Effector memory CD4-positive, alpha-beta T cell (primary cell): ENCODE measurements at places on chromosomes 3 and 15.

GRCh38 chr15:31360158-31360561, 33.5 kb downstream of the KLF13 start:
- no peak for DNase-seq

GRCh38 chr3:101884776-101885175, 35.5 kb downstream of the NFKBIZ start:
- DNase-seq: no peak

DNA sequence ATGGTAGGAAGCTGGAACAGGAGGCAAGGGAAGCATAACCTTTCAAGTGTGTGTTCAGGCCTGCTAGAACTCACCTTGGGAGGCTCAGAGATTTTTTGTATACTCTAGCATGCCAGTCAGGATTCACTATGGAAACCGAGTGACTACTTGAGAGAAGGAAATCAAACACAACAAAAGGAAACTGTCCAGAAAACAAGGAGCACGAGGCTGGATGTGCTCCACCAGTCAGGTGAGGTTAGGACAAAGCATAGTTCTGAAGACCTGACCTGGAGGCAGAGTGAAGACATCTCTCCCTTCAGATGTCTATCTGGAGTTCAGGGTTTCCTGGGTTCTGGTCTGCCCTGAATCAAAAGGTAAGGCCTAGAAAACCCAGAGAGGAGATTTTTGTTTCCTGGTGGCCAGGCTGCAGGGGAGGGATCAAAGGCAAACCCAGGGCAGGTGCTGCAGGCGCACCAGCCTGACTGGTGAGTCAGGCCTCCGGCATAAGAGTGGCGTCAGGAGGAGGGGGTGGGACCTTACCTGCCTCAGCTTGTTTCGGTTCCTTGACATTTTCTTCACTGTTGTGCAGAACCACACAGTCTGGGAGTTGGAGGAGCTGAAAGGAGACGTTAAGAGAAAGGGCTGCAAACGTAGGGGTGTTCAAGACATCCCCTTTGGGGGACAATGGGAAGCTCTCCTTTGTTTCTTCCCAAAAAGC, 52.2 kb upstream of the OSBPL11 start:
- DNase-seq: no peak

DNA sequence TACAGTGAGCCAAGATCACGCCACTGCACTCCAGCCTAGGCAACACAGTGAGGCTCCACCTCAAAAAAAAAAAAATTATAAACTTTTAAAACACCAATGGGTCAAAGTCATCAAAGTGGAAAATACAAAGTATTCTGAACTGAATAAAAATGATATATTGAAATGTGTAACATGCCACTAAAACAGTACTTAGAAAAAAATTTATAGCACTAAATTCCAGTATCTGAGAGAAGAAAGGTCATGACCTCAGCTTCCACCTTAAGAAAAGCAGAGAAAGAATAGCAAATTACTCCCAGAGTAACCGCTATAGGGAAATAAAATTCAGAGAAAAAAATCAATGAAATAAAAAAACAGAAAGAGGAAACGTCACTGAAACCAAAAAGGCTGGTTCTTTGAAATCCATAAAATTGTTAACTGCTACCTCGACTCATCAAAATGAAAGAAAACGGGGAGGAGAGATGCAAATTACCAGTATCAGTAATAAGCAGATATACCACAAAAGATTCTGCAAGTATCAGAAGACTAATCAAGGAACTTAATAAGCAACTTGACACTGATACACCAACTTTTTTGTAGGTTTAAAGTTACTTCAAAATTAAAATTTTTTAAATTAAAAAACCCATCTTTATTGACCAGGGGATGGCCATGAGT, 20.8 kb downstream of the ATP13A3 start:
- no peak for DNase-seq

DNA sequence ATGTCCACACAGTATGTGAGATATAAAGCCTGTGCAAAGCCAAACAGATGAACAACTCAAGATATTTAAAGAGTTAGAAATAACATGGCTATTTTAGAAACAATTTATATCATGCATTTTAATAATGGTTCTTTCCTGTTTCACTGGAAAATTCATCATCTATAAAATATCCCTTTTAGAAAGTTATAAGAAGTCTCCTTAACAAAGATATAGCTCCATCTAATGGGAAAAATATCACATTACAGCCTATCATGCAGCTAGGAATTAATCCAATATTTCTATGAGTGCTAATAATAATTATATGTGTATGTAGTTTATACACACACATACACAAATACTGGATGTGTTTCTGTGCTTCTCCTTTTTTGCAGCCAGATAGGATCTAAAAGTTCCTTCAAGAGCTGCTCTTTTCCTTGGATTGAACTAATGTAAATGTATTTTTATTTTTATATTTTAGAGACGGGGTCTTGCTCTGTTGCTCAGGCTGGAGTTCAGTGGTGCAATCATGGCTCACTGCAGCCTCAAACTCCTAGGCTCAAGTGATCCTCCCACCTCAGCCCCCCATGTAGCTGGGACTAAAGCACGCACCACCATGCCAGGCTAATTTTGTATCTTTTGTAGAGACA, 21.6 kb downstream of the RPL22L1 start:
- no peak for DNase-seq

- DNase-seq: no peak
Measured at GRCh38 chr15:42707873-42708544, 28.9 kb downstream of the CDAN1 start.

- DNase-seq: peak; percentile 79
Measured at GRCh38 chr15:41894791-41895463, 1.1 kb upstream of the SPTBN5 start.

- DNase-seq: no peak
Measured at GRCh38 chr3:24220859-24221657, 273.6 kb downstream of the THRB start.

- no peak for DNase-seq
Measured at GRCh38 chr3:41679374-41679773, 282.5 kb downstream of the ULK4 start.

DNA sequence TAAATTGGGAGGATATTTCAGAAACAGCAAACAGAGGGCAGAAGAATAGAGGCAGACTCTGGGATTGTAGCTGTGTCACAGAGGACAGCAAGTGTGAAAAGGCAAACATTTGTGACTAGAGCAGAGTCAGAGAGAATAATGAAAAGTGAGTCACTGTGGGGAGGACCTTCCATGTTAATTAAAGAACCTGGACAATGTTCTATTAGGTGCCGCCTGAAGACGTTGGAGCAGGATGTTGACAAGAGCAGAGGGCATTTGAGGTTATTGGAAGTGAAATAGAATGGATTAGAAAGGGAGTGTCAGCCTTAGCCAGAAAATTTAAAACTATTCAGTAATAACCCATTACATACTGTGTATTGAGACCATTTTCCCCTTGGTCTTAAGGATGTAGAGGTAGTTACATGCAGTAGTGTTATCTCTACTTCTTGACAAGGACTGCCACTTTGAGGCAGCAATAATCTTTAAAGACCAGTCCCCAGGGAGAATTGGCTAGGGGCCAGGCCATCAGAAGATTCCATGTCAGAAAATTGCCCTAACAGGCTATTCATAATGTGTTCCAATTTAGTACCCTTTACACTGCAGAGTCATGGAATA, 5.8 kb downstream of the ACKR2 start:
- DNase-seq: no peak

DNA sequence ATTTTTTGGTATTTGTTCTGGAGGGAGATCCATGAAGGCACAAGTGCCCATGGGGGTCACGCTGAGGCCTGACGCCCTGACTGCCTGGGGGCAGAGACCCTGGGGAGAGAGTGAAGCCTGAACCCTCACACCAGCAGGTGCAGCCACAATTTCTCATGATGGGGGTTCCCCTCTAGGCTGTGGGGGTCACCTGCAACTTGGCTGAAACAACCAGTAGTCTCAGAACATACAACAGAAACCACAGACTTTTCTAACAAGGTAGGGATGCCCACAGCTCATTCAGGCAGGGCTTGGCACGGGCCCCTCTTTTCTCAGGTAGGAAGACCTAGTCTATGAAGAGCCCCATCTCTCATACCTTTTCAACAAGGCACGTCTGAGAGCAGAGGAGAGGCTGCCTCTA, 245.1 kb downstream of the ADAMTS17 start:
- no peak for DNase-seq

DNA sequence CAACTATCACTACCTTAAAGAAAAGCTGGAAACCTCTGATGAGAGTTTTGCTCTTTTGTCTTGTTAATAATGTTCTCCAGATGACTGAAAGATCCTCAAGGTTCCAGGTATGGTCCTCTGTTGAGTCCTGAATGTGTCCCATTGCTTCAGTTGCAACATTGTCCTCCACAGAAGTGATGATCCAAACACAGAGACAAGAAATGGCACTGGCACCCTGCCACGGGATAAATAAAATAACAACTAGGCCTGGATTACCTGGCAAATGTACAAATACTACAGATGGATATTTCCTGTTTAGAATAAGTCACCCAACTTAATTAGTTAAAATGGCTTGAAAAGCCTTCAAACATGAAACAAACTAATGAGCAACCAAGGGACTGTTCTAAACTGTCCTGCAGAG, 58.3 kb downstream of the EIF3J start:
- no peak for DNase-seq

DNA sequence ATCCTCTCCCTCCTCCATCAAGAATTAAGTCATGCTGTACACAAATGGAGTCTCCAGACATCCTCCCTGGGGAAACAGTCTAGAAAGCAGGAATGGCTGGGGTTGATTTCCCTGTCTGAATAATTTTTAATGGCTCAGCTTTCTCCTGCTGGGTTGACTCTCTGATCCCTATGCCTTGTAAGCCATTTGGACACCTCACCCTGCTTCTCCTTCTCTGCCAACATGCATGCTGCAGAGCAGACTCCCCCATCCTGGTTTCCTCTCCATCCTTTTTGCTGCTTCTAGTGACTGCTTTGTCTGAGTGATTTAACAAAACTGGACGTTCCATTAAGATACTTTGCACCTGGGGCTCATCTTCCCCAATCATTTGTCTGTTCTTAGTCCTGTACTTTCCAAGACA, 22.2 kb downstream of the SV2B start:
- no peak for DNase-seq

DNA sequence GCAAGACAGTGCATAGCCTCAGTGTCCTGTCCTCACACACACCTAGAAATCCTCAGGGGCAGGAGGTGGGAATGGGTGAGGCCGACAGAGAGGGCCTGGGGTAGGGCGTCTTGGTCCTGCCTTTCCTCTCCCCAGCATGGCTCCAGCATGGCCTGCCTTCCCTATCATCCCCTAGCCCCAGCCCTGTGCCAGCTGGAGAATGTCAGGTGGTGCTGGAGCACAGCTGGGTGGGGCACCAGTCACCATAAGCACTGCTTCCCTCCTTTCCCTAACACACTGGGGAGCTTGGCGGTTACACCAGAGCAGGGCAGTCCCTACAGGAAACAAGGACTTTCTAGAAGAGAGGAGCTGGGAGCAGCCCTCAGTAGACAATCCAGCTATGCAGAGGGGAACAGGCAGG, 236.8 kb downstream of the KLF13 start:
- DNase-seq: no peak

- no peak for DNase-seq
Measured at GRCh38 chr15:65246026-65246714, 34.9 kb upstream of the CILP start.

- DNase-seq: no peak
Measured at GRCh38 chr15:26632500-26632899, 140.4 kb downstream of the GABRB3 start.

DNA sequence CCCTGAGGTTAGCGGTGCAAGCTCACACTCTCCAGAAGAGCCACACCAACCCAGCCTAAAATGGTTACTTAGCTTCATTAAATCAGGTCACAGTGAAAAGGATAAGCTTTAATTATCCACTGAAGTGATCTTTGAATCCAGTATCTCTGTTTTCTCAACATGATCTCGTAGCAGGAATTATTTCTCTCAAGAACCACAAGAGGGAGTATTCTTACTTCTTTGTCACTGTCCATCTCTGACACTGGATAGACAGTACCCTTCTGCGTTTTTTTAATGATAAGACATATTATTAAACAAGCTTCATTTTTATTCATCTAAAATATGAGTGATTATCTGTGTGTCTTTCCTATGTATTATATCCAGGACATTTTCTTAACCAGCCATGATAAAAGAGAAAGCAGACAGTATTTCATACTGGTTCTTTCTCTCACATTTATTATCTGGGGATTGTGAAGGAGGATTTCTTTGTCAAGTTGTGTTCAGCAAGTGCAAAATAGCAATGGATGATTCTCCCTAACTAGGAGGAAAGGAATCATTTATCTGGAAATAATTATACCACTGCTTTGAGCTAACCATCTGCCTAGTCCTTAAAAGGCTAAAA, 105.4 kb upstream of the CCDC54 start:
- no peak for DNase-seq

DNA sequence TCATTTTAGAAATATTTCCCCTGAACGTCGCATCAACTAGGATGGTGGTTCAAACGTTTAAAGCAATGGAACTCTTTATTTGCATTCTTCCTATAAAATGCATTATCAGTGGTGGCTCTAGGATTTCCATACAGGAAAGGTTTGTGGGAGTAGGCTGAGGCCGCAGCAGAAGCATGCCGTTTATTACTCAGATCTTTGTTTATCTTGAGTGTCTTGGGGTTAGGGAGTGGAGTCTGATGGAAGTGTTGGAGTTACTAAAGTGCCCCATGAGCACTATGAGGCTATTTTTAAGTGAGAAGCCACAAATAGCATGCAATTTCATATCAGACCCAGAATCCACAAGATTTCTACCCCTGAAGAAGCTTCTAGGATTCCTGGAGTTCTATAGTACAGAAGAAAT, 26.2 kb downstream of the ATOSA start:
- no peak for DNase-seq

DNA sequence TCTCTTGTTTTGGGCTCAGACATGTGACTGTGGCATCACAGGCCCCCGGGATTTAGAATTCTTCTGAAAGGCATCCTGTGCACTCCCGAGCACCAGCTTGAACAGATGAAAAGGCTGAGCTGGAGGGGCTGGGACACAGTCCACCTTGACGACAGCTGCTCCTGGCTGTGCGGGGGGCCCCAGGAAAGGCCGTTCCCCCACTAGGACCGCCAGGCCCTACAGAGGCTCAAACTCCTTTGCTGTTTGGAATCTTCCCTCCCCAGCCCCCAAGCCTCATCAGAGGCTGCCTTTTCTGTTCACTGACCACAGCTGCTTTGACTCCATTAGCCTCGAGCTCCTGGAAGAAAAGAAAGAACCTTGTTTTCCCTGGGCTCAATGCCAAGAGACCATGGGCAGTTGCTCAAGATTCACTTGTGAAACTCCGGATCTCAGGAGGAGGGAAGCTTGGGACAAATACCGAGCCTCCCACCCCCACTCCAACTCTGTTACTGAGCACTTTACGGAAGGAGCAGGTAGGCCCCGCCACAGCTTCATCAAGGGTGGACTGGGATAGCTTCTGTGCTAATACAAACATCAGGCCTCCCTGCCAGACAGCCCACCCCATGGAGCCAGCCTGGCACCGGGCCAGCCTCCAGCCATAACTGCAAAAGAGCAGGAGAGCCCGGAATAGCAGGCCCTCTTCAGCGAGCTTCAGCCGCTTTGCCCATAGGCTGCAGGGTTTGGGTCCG, 15.7 kb downstream of the CIDEC start:
- DNase-seq: no peak

GRCh38 chr3:187792521-187792920, 47.3 kb upstream of the BCL6 start:
- DNase-seq: no peak
